ENCODE measurements at places on chromosomes 3 and 15. TPM values are rescaled to one million over a fixed set of nuclear protein-coding genes. Genes with fewer than 3 reads are reported as not detected.

DNA sequence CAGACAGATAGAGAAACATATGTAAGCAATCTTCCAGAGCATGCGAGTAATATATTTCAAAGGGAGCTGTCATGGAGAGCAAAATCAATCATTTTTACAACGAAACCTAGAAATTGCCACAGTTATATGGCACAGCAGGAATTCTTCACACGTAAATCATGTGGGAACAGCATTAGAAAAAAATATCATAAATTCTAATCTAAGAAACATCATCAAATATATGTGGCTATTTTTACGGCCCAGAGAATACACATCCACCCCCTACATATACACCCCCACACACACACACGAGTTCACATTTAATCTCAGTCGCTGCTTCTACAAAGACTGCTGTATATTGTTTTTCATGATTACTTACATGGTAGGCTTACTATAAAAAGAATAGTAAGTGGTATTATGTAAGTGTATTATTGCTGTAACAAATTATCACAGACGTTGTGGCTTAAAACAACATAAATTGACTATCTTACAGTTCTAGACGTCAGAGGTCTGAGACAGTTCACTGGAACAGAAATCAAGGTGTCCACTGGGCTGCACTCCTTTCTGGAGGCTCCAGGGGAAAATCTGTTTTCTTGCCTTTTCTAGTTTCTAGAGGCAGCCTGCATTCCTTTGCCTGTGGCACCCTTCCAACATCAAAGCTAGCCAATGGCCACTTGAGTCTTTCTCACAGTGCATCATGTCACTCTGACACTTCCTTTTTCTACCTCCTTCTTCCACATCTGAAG, 363.3 kb downstream of the ULK4 start:
- H3K4me3 ChIP-seq = no peak overlapping the region
- no peak for DNase-seq
- H3K27ac ChIP-seq = no peak overlapping the region

The KCNMB3 gene
- 1.9 TPM for total RNA-seq

- no peaks in the 10 kb centered on the region for H3K36me3 ChIP-seq
- no peaks in the 10 kb centered on the region for H3K27me3 ChIP-seq
- DNase-seq = no peak
- H3K4me1 ChIP-seq = no peaks in the 10 kb centered on the region
- H3K4me3 ChIP-seq = no peak overlapping the region
- H3K27ac ChIP-seq = no peak overlapping the region
These were observed 85.3 kb upstream of the CFAP20DC start for GRCh38 chr3:59135096-59135495.

GRCh38 chr15:98746375-98747155, 98.2 kb downstream of the IGF1R start:
- peaks cover 76% of the 10 kb centered on the region for H3K4me1 ChIP-seq
- H3K27ac ChIP-seq = peak overlapping the region; percentile 47
- H3K4me3 ChIP-seq = peak overlapping the region; percentile 7

The CLRN1 gene
- total RNA-seq = not detected

The THRB gene
- not detected for total RNA-seq

- no peaks in the 10 kb centered on the region for H3K36me3 ChIP-seq
- H3K27me3 ChIP-seq = no peaks in the 10 kb centered on the region
- no peaks in the 10 kb centered on the region for H3K4me1 ChIP-seq
- no peak overlapping the region for H3K4me3 ChIP-seq
These were observed 177.9 kb downstream of the SATB1 start for GRCh38 chr3:18247139-18247695.

DNA sequence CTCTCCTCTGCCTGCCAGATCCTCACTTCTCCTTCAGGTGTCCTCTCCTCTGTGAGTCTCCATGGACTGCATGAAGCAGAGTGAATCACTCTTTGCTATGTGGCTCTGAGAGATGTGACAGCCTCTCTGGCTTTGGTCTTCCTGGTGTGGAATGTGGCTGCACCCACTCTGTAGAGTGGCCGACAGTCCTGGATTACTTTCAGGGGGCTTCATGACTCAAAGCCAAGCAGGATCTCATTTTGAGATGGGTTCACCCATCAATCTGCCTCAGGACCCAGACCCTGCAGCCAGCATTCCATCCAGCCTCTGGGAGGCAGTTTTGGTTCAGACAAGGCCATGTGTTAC, 221.9 kb upstream of the LYSMD4 start:
- no peak overlapping the region for H3K4me3 ChIP-seq
- peaks cover 35% of the 10 kb centered on the region for H3K27me3 ChIP-seq
- peaks cover 10% of the 10 kb centered on the region for H3K4me1 ChIP-seq
- peaks cover 6% of the 10 kb centered on the region for H3K36me3 ChIP-seq
- no peak overlapping the region for H3K27ac ChIP-seq

The FAM107A gene
- not detected for total RNA-seq

DNA sequence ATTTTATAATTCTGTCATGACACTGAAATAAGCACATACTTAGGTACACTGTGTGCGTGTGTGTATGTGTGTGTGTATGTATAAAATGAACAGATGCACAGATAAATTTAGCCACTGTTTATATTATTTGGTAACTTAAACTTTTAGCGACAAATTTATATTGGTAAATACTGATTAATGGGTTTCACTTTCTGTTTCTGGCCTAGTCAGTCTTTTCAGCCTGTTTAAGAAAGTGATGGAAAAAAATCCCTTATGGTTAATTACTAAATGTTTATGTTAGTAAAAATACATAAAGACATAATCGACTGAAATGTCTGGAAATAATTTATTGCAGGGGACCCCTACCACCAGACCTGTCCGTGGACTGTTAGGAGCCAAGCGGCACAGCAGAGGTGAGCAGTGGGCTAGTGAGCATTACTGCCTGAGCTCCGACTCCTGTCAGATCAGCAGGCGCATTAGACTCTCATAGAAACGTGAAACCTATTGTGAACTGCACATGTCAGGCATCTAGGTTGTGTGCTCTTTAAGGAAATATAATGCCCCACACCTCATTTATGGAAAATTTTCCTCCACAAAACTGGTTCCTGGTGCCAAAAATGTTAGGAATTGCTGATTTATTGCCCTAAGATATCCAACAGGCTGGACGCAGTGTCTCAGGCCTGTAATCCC, 717.4 kb downstream of the SI start:
- H3K36me3 ChIP-seq = no peaks in the 10 kb centered on the region
- H3K27me3 ChIP-seq = no peaks in the 10 kb centered on the region
- DNase-seq = no peak
- H3K27ac ChIP-seq = no peak overlapping the region
- no peaks in the 10 kb centered on the region for H3K4me1 ChIP-seq
- no peak overlapping the region for H3K4me3 ChIP-seq

GRCh38 chr3:144127700-144128099, 156.1 kb downstream of the DIPK2A start:
- H3K27me3 ChIP-seq = no peaks in the 10 kb centered on the region
- H3K36me3 ChIP-seq = peaks cover 10% of the 10 kb centered on the region
- no peak overlapping the region for H3K27ac ChIP-seq
- H3K4me3 ChIP-seq = no peak overlapping the region

DNA sequence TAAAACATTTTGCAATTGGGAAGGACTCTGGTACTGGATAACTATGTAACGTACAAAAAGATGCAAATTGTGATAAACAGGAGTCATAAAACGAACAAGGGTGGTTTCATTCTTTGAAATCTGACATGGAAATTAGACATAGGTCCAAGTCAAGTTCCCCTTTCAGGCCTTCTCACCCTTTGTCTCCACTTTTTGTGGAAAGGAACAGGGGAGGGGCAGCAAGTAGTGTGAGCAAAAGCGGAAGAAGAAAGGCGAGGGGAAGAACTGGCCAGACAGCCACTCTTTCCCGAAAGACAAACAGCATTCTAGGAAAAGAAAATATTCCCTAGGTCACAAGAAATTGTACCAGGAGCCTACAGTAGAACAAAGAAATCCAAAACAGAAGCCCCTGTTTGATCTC, 52.6 kb downstream of the MCF2L2 start:
- no peak overlapping the region for H3K4me3 ChIP-seq
- no peak overlapping the region for H3K27ac ChIP-seq
- no peak for DNase-seq
- H3K4me1 ChIP-seq = peaks cover 19% of the 10 kb centered on the region
- H3K27me3 ChIP-seq = no peaks in the 10 kb centered on the region

GRCh38 chr3:140710711-140711389, 33.0 kb downstream of the TRIM42 start:
- H3K4me3 ChIP-seq = no peak overlapping the region
- H3K36me3 ChIP-seq = no peaks in the 10 kb centered on the region
- DNase-seq = no peak
- H3K27ac ChIP-seq = no peak overlapping the region

- peaks cover 4% of the 10 kb centered on the region for H3K27me3 ChIP-seq
- H3K4me3 ChIP-seq = no peak overlapping the region
- no peak for DNase-seq
- no peak overlapping the region for H3K27ac ChIP-seq
- H3K36me3 ChIP-seq = no peaks in the 10 kb centered on the region
These were observed 43.0 kb upstream of the MUC4 start for GRCh38 chr3:195854628-195855294.

The NANOGP8 gene
- not detected for total RNA-seq

The RETNLB gene
- total RNA-seq = not detected

DNA sequence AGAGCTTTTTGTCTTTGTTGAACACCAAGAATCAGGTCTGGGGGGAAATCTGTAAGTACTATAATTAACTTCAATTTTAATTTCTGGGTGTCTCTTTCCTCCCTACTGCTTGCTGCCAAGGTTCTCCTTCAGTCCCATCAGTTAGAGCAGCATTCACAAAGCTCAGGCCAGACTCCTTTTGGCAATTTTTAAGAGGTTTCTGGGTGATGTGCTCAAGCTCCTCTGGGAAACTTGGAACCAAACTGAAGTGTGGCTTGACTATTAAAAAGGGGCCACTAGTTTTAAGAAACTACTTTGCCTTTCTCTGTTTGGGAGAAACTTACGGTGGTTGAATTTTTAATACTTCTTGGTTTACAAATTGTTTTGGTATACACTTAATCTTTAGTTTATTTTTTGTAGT, 227.7 kb upstream of the SOX2 start:
- H3K4me3 ChIP-seq = no peak overlapping the region
- H3K27me3 ChIP-seq = no peaks in the 10 kb centered on the region
- DNase-seq = no peak
- H3K27ac ChIP-seq = no peak overlapping the region
- no peaks in the 10 kb centered on the region for H3K4me1 ChIP-seq

DNA sequence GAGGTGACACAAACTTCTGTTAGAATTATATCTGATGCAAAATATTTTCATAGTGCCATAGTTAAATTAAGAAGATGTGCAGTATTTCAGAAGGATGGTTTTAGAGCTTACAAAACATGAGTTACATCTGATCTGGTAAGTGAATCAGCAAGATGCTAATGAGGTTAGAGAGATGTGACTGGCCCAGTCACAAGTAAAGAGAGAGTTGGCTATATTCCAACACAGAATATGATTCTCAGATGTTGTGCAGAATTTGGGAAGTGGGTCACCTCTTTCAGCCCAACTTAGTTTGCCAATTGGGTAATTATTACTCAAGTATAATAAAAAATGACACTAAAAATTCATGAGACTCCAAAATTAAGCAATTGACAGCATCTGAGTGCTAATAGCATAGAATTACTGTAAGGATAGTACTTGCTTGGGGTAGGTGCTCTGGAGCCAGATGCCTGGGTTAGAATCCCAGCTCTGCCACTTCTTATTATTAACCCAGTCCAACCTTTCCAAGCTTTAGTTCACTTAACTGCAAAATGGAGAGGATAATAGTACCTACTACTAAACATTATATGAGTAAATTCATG, 30.8 kb downstream of the P2RY1 start:
- no peaks in the 10 kb centered on the region for H3K4me1 ChIP-seq
- no peaks in the 10 kb centered on the region for H3K27me3 ChIP-seq
- no peaks in the 10 kb centered on the region for H3K36me3 ChIP-seq
- H3K27ac ChIP-seq = no peak overlapping the region

DNA sequence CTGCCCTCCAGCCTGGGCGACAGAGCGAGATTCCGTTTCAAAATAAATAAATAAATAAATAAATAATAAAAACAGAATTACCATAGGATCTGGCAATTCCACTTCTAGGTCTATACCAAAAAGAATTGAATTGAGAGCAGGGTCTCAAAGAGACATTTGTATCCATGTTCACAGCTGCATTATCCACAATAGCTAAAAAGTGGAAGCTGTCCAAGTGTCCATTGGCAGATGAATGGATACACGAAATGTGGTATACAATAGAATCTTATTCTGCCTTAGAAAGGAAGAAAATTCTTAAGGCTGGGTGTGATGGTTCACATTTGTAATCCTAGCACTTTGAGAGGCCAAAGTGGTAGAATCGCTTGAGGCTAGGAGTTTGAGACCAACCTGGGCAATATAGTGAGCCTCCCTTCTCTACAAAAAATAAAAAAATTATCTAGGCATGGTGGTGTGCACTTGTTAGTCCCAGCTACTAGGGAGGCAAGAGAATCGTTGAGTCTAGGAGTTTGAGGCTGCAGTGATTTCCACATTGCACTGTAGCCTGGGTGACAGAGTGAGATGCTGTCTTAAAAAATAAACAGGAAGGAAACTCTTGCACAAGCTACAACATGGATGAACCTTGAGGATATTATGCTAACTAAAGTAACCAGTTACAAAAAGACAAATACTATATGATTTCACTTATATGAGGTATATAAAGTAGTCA, 24.2 kb downstream of the PFKFB4 start:
- no peaks in the 10 kb centered on the region for H3K36me3 ChIP-seq
- no peak overlapping the region for H3K27ac ChIP-seq
- no peaks in the 10 kb centered on the region for H3K27me3 ChIP-seq
- no peak overlapping the region for H3K4me3 ChIP-seq

DNA sequence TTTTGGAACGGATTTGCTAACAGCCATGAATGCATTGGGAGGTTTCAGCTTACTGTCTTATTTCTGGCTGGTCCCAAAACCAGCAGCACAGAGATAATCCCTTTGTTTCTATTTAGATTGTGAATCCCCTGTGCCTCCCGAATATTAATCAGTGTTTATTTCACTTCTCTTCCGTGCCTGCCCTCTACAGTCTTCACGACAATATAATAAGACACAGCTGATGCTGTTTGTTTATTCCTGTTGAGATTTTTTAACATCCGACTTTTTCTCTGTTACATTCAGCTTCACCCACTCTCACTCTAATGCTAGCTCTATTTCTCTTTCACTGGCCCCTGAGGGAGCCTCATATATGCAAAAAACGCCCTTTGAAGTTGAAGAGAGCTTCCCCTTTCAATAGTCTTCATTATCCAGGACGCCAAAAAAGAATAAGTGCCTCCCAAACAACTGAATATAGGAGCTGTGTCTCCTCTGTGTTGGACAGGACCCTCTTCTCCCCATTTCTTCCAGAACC, 995.3 kb downstream of the ROBO2 start:
- no peaks in the 10 kb centered on the region for H3K36me3 ChIP-seq
- H3K27ac ChIP-seq = no peak overlapping the region
- no peaks in the 10 kb centered on the region for H3K27me3 ChIP-seq
- no peak for DNase-seq
- no peaks in the 10 kb centered on the region for H3K4me1 ChIP-seq

The APOD gene
- total RNA-seq = not detected

The SLC15A2 gene
- total RNA-seq = 3.4 TPM
